ENCODE measurements at places on chromosomes 12 and 14.

GRCh38 chr12:24960222-24960855 lies 11.4 kb upstream of the BCAT1 start:
- DNase-seq: peak; percentile 4

GRCh38 chr12:29187756-29188155 lies 38.7 kb downstream of the FAR2 start:
- no peak for DNase-seq

DNA sequence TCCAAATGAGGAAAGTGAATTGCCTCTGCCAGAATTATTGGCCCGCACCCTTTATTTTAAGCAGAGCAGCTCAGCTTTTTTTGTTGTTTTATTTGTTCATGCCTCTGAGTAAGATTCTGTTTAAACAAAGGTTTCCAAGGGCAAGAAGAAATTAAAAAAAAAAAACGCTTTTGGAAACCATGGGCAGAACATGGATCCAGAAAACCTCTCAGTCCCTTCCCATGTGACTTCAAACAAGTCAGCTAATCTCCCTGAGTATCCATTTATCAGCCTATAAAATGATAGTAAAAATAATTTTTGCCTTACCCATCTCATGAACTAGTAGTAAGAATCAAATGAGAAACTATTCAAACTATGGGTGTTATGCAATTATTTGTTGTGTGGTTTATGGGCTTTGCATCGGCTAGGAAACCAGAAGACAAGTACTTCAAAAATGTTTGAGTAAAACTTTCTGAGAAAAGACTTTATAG lies 27.6 kb downstream of the KITLG start:
- no peak for DNase-seq

DNA sequence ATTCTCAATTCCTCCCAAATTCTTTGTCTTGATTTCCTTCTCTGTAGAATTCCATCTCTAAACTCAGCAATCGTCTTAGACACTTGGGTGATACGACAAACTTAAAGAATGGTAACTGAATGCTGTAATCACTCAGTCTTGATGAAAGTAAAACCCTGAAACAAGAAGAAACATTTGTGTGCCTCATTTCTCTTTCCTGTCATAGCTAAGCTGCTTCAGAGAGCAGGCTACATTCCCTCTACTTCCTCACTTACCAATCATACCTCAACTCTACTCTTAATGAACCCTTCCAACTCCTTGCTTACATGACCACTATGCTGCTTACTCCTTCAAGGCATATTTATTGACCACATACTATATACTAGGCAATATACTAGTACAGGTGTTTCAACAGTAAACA lies 8.3 kb downstream of the MAP4K5 start:
- no peak for DNase-seq

- no peak for DNase-seq
Measured at GRCh38 chr12:48104531-48104930, 1.3 kb downstream of the SENP1 start.

- no peak for DNase-seq
Measured at GRCh38 chr12:26845984-26846383, 13.0 kb upstream of the ITPR2 start.

Measured in stimulated activated CD4-positive, alpha-beta T cell treated with anti-CD3 and anti-CD28 coated beads, Interleukin-1b, Interleukin-23, amount 100 ng/mL, for 1 hour (primary cell).